CD8-positive, alpha-beta T cell (primary cell): ENCODE measurements at places on chromosomes 3 and 15. TPM values are rescaled to one million over a fixed set of nuclear protein-coding genes. Genes with fewer than 3 reads are reported as not detected.

Gene SERINC4
- total RNA-seq = 0.27 TPM

Gene CMSS1
- 9.0 TPM for total RNA-seq

Gene HRG
- not detected for total RNA-seq

Gene GOLGA8J
- total RNA-seq = not detected
